Naive thymus-derived CD8-positive, alpha-beta T cell (primary cell): ENCODE measurements at places on chromosomes 1 and 21. TPM values are rescaled to one million over a fixed set of nuclear protein-coding genes. Genes with fewer than 3 reads are reported as not detected.

The DUSP10 gene
- total RNA-seq = 2.7 TPM

The BSND gene
- total RNA-seq = not detected

The SLC6A17 gene
- total RNA-seq = not detected

The SPRR2E gene
- total RNA-seq = not detected

The CRABP2 gene
- total RNA-seq = 2.9 TPM

The DHX9 gene
- total RNA-seq = 244 TPM

The GNG4 gene
- total RNA-seq = not detected

The OR2G6 gene
- not detected for total RNA-seq

The FMOD gene
- not detected for total RNA-seq

The DIRAS3 gene
- total RNA-seq = not detected

The FCRL4 gene
- total RNA-seq = not detected

The FASLG gene
- total RNA-seq = not detected

The SMCP gene
- total RNA-seq = not detected

The AMY1B gene
- total RNA-seq = not detected

The RORC gene
- not detected for total RNA-seq

The SPATA46 gene
- not detected for total RNA-seq

- no peak for DNase-seq
Measured at GRCh38 chr1:1333551-1334241, 2.6 kb downstream of the TAS1R3 start.

- no peak for DNase-seq
Measured at GRCh38 chr21:41961282-41961701, 7.5 kb upstream of the C2CD2 start.

GRCh38 chr1:211135342-211135950 is 1.5 kb upstream of the KCNH1 start:
- DNase-seq = no peak

DNA sequence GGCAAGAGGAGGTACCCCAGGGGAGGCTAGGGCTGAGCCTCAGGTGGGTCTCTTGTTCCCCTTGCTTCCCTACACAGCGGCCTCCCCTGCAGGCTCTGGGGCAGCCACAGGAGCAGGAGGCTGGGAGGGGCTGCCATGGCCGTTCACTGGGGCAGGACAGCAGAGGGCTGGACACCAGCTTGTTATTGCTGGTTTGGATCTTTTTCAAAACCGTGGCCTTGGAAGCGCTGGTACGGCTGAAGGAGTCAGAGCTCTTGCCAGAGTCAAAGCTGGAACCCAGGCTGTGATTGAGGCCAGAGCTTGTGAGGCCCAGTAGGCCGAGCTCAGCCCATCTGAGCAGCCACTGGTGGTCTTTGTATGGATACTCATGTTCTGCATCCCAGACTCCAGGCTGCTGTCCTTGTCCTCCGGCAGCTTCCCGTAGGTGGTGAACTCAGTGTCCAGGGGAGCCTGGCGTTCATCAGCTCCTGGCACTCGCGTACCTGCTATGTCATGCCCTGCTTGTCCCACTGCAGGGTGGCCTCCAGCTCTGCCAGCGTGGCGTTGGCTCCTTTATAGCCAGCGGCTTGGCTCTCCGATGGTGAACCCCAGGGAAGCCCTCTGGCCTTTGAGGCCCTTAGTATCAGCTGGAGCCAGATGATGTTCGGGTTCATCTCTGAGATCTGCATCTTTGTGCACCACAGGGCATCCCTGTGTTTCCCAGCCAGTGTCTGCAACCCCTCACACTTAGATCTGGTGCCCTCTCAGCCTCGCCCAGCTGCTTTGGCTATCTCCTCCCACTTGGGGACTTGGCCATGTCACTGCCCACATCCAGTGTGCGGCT is 40.3 kb upstream of the THEM4 start:
- no peak for DNase-seq

GRCh38 chr21:18759751-18760161 is 356.2 kb upstream of the TMPRSS15 start:
- no peak for DNase-seq

DNA sequence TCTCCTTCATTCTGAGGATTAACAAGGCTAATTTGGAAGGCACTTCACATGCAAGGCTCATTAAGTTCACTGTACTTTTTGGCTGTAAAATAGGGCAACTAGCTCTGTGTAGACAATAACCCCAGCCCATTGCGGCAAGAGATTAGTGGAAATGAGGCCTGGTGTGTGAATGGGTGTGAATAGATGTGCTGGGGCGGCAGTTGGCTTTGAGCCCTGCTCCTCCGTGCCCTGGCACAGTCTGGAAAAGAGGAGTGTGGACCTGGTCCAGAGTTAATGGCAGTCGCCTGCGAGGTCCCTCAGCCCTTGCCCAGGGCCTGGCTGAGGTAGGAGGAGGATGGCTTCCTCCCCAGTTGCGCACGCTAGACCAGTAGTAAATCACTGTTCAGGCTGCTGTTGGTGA is 4.8 kb downstream of the KISS1 start:
- DNase-seq = no peak

DNA sequence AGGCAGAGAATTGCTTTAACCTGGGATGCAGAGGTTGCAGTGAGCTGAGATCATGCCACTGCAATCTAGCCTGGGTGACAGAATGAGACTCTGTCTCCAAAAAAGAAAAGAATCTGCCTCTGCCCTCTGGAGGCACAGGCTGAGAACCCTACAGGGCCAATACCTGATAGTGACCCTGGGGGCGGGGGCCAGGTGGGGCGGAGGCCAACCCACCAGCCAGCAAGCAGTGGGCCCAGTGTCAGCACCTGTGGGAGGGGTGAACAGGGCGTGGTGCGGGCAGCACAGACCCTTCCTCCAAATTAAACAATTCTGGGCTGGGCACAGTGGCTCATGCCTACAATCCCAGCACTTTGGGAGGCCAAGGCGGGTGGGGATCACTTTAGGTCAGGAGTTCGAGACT is 19.0 kb upstream of the PLEKHG5 start:
- DNase-seq = no peak

- no peak for DNase-seq
Measured at GRCh38 chr1:197451381-197451780, 183.3 kb downstream of the CRB1 start.

GRCh38 chr1:244460197-244460596 is 876 bp upstream of the CATSPERE start:
- DNase-seq = no peak

DNA sequence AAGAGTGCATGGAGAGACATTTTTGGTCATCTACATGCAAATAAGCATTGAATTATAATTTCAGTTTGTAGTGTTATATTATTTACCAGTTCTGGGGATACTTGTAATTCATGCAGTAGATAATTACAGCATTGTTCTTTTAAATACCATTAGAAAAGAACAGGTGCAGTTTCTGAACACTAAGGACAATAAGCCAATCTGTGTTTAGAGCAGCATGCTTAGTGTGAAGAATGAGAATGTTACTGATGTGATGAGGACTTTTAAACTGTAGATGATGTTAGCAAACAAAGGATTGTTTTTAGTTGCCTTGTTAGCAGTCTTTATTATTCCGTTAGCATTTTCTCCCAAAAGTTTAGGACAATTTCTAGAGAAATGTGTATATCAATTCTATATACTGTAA is 348.3 kb downstream of the BRINP3 start:
- DNase-seq = no peak

- no peak for DNase-seq
Measured at GRCh38 chr1:114503916-114504422, 7.0 kb downstream of the TRIM33 start.

DNA sequence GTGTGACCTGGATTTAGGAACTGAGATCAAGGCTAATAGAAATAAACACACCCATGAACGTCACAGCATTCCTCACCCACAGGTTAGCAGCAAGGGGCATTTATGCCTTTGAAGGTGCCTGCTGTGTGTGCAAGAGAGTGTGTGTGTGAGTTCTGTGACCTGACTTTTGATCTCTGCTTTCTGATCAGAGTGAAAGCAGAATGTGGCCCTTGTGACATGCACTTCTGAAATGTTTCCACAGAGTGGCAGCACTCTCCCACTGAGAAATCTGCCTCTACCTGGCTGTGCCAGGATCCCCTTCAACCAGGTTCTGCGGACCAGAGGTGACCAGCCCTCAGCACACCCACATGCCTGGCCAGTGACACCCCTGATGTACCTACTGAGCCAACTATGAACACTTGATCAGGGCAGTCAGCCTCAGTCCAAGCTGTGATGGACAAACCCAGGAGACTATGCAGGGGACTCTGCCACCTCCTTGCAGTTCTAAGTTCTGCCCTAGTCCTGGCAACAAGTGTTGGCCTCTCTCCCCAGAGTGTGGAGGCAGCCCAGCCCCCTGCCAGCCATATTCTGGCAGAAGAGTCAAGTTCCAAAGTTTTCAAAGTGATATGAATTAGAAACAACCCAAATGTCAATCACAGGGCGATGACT is 41.0 kb downstream of the RXRG start:
- DNase-seq = peak; percentile 37

- DNase-seq = no peak
Measured at GRCh38 chr1:201745023-201745422, 83.9 kb upstream of the IPO9 start.

- DNase-seq = no peak
Measured at GRCh38 chr1:174989536-174990220, 10.1 kb upstream of the CACYBP start.

DNA sequence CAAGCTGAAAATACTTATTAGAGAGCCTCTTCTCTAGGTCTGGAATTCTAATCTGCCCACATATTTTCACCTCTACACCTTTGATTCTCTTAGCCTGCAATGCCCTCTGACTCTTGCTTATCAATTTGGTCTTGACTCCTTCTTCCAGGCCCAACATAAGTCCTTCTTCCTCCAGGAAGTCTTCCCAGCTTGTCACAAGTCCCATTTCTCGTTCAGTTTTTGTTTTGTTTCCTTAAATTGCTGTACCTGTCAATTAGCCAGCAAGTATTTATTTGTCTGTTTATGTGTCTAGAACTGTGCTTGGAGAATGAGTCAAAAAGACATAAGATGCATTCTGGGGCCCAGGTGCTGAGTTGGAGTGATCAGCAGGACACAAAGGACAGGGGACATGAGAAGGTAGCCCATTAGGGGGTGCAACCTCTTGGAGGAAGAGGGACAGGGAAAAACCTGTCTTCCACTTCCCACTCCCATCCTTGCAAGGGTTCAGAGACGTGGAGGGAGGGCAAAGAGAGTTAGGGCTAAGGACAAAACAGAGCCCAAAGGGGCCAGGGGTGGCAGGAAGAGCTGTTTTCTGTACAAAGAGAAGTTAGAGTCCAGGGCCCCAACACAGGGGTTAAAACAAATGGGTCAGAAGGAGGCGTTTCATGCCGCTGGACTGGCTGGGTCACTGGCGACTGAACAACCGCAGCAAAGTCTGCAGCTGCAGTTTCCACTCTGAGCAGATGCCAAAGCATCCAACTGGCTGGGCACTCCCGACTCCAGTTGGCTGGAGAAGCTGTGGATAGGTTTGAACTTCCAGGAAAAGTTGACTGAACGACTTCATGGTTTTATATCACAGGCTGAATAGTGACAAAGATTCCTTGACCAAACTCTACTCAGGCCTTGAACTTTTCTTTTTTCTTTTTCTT is 10.7 kb upstream of the CNR2 start:
- no peak for DNase-seq

GRCh38 chr1:110214454-110215404 is 4.6 kb downstream of the KCNC4 start:
- DNase-seq = no peak

GRCh38 chr1:58909914-58910681 is 126.3 kb upstream of the JUN start:
- DNase-seq = no peak

GRCh38 chr1:118960567-118961136 is 27.5 kb downstream of the TBX15 start:
- no peak for DNase-seq

DNA sequence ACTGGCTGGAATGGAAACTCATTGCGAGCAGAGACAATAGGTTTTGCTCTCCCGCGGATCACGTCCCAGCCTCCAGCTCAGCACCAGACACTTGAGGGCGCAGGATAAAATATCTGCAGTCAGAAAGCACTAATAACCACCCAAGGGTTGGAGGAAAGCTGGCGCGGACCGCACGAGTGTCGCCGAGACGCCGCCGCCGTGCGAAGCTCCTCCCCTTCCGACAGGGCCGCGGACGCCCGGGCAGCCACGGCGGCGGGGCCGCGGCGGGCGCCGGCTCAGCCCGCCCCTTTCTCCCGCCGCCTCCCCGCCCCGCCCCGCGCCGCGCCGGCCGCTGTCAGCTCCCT is at the start of gene CMPK1:
CMPK1 (plus strand) TSS at position 213 of the 344 bp plus-strand sequence. CDS start 156 bp downstream, outside the sequence.
- peak; percentile 56 for DNase-seq

GRCh38 chr1:116324411-116324810 is 48.6 kb upstream of the ATP1A1 start:
- DNase-seq = no peak

GRCh38 chr1:174110053-174110452 is 49.3 kb upstream of the RABGAP1L start:
- DNase-seq = no peak

GRCh38 chr21:14271641-14272040 is 55.7 kb downstream of the RBM11 start:
- no peak for DNase-seq

- DNase-seq = no peak
Measured at GRCh38 chr1:17607644-17608581, 68.4 kb downstream of the ARHGEF10L start.

GRCh38 chr1:115757326-115757725 is 11.2 kb downstream of the CASQ2 start:
- no peak for DNase-seq

DNA sequence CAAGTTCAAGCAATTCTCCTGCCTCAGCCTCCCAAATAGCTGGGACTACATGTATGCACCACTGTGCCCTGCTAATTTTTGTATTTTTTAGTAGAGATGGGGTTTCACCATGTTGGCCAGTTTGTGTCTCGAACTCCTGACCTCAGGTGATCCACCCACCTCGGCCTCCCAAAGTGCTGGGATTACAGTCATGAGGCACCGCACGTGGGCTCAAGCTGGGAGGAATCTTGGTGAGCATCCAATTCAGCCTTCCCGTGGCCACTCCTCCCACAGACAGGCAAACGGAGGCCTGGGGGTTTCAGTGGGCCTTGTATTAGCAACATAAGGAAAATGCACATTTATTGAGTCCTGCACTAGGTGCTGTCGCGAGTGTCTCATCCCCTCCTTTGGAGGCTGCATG is 24.5 kb upstream of the VWA5B1 start:
- no peak for DNase-seq

DNA sequence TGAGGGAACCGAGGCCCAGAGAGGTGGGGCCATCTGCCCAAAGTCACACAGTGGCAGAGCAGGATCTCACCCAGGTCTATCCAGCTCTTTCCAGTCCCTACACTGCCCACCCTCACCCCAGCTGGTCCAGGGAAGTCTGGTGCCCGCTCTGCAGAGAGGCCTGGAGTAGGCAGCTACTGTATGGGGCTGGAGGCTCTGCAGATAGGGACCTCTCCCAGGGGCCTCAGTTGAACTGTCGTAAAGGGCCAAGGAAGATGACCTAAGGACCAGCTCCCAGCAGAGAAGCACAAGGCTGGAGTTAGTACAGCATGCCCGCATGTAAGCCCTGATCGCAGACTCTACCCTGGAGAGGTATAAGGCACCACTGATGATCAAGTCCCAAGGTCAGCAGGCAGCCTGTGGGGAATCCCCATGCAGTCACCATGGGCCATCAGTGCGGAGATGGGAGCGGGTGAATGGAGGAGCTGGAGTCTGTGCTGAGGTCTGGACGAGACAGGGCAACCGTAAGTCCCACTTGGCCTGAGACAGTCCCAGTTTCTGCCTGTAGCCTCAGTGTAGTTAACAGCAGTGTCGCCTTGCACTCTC is 320.2 kb downstream of the MATN1 start:
- DNase-seq = no peak
